Occipital lobe (tissue), 3 donors: ENCODE measurements at places on chromosomes 4 and X.
A peak's percentile ranks its signal among the peaks of the same experiment; 100 is the strongest.

DNA sequence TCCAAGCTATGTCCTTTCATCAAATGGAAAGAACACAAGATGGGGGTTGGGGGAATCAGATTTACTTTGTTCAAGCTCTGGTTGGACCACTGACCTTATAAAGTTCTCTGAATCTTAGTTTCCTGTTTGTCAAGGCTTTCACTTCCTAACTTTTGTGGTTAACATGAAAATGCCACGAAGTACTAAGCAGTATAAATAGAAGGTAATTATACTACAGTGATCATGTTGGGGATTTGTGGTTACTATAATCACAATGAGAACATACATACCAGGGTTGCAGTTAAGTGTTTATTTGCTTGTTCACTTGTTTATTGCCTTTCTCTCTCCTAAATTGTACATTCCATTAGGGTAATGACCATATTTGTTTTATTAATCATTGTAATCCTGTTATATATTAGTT, 53.2 kb downstream of the SPRY1 start:
- no peak for DNase-seq

- no peak for DNase-seq
These were observed 744.8 kb upstream of the HS3ST1 start for GRCh38 chr4:12173496-12173895.

DNA sequence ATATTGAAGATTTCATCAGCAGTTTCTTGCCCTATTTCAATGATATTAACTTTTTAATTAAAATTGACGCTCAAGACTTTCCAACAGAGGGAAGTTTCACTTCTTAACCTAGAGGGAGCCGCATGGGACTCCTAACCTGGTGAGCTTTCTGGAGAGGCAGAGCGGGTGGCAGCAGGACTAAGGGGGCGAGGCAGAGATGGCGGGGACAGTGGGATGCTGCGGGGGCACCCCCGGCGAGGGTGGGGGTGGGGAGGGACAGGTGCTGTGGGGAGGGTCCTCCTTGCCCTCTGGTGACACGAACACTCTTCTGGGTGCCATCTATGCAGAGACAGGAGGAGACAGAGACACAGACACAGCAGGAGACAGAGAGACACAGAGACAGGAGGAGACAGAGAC, 104.4 kb downstream of the ADRA2C start:
- no peak for DNase-seq

GRCh38 chr4:118850488-118851173, 14.7 kb upstream of the SEC24D start:
- DNase-seq: no peak

DNA sequence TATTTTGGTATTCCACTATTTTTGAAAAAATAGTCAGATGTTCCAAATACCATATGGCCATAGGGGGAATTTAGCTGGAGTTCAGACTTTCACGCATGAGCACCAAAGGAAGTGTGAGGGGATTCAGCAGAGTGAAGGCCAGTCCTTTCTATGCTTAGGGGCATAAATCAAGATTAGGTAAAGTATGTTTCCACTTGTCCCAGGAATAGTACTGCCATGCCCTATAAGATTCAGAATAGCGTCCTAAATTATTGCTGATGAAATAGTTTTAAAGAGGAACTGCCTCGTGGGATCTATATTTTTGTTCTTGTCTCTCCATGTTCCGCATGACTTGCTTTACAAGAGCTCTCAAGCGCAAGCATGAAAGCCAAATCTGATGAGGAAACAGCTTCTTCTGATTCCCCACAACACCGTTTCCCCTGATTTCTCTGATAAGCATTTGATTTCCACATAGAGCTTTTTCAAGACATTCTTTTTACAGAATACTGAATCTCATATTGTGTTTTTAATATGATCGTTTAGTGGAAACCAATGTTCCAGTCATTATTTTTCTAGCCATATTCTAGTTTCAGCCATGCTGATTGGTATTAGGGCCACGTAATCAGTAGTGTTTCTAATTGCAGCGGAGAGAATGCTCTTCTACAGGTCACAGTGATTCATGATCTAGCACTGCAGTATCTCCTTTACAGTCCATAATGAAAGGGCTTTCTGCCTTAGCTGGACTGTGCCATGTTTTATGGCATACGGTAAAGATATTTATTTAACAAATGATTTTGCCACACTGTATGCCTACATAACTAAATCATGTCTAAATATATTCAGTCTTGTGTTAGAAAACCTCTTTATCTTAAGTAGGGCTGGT, 492.3 kb downstream of the CENPC start:
- DNase-seq: no peak

DNA sequence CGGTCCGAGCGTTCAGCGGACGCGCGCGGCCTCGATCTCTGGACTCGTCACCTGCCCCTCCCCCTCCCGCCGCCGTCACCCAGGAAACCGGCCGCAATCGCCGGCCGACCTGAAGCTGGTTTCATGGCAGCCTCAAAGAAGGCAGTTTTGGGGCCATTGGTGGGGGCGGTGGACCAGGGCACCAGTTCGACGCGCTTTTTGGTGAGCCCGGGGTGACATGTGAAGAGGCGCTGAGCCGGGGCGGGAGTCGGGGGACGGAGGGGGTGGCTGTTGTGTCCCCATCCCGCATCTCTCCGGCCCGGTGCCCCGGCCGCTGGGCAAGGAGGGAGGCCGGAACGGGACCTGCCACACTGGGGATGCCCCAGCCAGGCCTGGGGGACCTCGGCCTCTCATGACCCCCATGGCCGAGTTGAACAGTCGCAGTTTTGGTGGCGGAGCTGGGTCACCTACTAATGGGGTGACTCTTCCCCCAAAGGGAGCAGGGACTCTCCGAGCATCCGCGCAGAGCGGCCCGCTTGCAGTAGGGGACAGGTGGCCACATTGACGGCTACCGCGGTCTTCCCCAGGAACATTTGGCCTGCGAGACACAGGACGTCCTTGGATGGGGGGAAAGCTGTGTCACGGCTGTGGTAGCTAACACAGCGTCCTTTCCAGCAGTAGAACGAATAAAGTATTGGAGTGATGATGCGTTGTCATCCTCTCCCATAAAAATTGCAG, at the start of gene GK:
TSS of gene GK (plus strand) at position 9 of the 717 bp plus-strand sequence. CDS start at position 124, 115 bp downstream.
- DNase-seq: no peak

DNA sequence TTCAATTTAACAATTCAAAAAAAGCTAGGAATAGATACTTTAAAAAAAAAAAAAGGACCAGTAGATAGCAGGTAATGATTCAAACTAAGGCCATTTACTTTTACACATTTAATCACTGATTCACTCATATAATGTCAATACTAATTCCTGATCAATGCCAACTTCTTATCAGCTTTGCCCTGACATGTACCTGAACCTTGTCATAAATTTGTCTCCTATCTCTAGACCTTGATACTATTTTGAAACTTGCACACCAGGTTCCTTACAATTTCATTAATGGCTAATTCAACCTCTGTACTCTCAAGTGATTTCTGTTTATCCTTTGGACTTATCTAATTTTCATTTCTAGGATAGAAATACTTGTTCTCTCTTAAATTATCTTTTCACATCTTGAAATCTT, 55.4 kb downstream of the UGT2B4 start:
- no peak for DNase-seq

GRCh38 chr4:184320631-184321030, 103.0 kb upstream of the ENPP6 start:
- DNase-seq: no peak

DNA sequence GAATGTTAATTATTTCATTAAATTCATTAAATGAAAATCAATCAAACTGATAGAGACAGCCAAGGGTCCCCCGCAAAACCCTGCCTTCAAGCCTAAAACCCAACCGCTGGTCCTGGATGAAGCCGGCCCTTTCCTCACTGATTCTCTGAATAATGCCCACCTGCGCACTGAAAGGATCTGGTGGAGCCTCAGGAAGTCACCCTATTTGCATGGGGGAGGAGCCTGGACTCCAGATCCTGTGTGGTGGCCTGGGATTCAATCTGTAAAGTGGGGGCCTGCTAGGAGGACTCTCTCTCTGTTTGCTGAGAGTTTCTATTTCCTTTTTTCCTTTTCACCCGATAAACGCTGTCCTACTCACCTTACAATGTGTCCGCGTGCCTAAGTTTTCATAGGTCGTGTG, 97.9 kb upstream of the ADAMTS3 start:
- DNase-seq: no peak

GRCh38 chr4:25481648-25482047, 104.6 kb downstream of the ANAPC4 start:
- DNase-seq: no peak

DNA sequence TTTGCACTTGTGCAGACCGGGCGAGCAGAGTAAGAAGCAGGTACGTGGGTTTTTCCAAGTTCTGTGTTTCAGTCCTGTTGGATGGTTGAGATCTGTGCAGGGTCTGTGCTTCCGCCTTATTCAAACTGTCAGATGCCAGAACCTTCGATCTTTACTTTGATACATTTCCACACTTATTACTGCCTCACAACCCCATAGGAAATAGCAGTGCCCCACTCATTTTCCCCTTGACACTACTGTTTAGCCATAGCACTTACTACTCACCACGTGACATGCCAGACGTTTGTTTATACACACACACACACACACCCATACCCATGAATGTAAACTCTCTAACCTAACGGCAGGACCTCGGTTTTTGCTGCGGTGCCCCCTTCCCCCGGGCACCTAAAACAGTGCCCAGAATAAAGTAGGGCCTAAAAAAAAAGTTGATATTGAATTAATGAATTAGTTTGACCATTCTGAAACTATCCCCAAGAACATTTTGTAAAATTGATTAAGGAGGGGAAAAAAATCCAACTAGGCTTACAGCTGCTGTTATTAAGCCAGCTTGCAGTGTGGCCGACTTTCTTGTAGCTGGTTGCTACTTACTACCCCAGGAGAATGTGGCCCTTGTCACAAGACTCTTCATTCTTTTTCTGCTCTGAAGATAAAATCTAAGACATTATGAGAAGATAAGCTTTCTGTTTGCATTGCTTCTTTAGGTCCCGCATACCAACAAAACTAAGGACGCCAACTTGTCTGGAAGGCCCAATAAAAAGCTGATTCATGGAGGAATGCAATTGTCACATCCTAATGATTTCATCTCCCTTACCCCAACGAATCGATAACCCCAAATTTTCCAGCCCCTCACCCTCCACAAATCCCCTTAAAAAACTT, 704 bp upstream of the SEPSECS start:
- DNase-seq: no peak

DNA sequence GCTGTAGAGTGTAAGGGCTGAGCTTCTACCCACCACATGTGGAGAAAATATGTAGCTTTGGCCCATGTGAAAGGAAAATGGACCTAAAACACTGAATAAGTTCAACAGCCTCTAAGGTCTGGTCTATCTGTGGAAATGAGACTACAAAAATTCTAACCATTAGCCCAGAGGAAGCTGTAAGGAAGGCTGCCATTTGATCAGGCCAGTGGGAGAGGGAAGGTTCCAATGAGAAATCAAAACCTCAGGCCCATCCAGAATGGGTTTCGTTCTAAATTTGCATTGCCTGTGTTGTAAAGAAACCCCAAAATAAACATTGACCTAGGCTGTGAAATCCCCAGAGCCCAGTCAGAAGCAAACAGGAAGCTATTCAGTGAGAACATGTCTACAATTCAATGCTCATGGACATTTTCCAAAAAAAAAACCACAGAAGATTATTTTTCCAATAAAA, 320.4 kb upstream of the SLC7A11 start:
- DNase-seq: no peak

- no peak for DNase-seq
These were observed 116.8 kb upstream of the ZCCHC13 start for GRCh38 chrX:74187211-74187610.

DNA sequence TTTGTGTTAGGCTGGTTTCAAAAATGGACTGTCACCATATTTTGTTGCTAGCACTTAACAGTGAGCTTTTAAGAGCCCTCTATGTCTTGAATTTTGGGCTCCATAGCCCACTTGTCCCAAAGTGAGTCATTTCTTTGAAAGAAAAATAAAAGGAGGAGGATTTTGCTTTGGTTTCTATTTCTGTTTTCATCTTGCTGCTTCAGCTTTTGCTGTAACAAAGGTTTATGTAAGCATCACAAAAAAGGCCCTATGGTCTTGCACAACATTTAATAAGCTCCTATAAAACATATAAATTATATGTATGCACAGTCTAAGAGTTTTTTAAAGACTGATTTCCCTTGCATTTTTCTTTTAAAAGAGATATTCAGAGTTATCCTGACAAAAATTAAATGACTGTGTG, 105.2 kb downstream of the PHOX2B start:
- no peak for DNase-seq

- DNase-seq: no peak
These were observed 3.7 kb downstream of the NDST3 start for GRCh38 chr4:118037955-118038354.

- DNase-seq: no peak
These were observed 242.5 kb upstream of the PRPS2 start for GRCh38 chrX:12548746-12549145.

- DNase-seq: peak; percentile 1
These were observed at the start of gene CLIC2 for GRCh38 chrX:155334486-155335336. Gene CLIC2 (minus strand): TSS chrX:155334614. CDS start chrX:155334427, 187 bp downstream.

- peak; percentile 11 for DNase-seq
These were observed 252.8 kb upstream of the SLC7A11 start for GRCh38 chr4:138494931-138495330.
